Chondrocyte (in vitro differentiated cells): ENCODE measurements at places on chromosomes 16 and 17. TPM values are rescaled to one million over a fixed set of nuclear protein-coding genes. Genes with fewer than 3 reads are reported as not detected.

DNA sequence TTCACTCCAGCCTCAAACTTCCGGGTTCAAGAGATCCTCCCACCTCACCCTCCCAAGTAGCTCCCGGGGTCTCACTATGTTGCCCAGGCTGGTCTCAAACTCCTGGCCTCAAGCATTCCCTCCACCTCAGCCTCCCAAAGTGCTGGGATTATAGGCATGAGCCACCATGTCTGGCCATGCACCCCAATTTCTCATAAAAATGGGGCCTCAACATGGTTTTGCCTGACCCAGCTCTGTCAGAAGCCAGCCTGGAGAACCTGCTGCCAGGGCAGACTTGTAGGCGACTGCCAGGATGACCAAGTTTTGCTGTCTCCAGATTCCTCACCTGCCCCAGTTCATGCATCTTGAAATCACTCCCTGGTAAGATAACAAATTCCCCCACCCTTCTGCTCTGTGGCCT lies 82.9 kb downstream of the AIPL1 start:
- peaks cover 25% of the 10 kb centered on the region for H3K27me3 ChIP-seq
- no peak overlapping the region for H3K27ac ChIP-seq
- no peaks in the 10 kb centered on the region for H3K36me3 ChIP-seq
- H3K4me1 ChIP-seq, result no peaks in the 10 kb centered on the region

Gene TBC1D26
- total RNA-seq, result 0.28 to 1.1 TPM in 2 of 3 replicates, not detected in the other

- no peak overlapping the region for H3K27ac ChIP-seq
- peaks cover 3% of the 10 kb centered on the region for H3K27me3 ChIP-seq
- peaks cover 19% of the 10 kb centered on the region for H3K4me1 ChIP-seq
- DNase-seq, result no peak
Measured at GRCh38 chr17:9931144-9931741, 26.2 kb upstream of the RCVRN start.

Gene CENPT
- total RNA-seq, result 50.5 to 58.3 TPM (median 52.8 TPM) in 3 replicates

Gene TPSAB1
- total RNA-seq, result not detected in 3 replicates

GRCh38 chr16:52529226-52529625 lies 17.7 kb downstream of the TOX3 start:
- H3K27ac ChIP-seq, result no peak overlapping the region
- DNase-seq, result no peak
- no peaks in the 10 kb centered on the region for H3K36me3 ChIP-seq
- no peaks in the 10 kb centered on the region for H3K4me1 ChIP-seq

DNA sequence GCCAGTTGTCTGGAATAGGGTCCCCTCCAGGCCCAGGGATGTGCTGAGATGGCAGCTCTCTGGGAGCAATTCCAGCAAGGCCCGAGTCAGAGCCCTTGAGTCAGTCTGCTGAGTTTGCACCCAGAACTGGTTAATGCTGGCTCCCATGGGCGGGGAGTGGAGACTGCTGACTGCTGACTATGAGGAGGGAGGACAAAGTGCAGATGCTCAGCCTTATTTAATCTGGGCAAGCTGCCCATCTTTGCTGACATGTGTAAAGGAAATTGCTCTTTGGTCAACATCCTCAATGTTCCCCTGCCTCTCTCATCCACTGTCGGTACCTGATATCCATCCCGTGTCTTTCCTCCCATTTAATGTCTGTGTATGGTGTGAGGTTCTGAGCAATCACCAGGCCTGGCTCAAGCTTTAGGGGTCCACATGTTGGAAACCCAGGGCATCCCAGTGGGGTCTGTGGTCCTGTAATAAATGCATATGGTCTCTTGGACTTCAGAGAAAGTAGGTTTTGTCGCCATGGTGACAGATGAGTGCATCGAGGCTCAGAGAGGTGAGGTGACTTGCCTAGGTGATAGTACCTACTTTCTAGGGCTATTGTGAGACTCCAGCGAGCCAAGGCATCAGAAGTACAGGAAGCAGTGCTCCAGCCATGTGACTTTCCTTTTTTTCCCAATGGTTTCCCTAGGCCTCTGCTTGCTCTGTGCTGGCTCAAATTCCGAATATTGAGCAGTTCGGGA lies 20.0 kb upstream of the RNF135 start:
- H3K4me3 ChIP-seq, result no peak overlapping the region
- no peak overlapping the region for H3K27ac ChIP-seq
- no peaks in the 10 kb centered on the region for H3K36me3 ChIP-seq
- H3K4me1 ChIP-seq, result peaks cover 6% of the 10 kb centered on the region

DNA sequence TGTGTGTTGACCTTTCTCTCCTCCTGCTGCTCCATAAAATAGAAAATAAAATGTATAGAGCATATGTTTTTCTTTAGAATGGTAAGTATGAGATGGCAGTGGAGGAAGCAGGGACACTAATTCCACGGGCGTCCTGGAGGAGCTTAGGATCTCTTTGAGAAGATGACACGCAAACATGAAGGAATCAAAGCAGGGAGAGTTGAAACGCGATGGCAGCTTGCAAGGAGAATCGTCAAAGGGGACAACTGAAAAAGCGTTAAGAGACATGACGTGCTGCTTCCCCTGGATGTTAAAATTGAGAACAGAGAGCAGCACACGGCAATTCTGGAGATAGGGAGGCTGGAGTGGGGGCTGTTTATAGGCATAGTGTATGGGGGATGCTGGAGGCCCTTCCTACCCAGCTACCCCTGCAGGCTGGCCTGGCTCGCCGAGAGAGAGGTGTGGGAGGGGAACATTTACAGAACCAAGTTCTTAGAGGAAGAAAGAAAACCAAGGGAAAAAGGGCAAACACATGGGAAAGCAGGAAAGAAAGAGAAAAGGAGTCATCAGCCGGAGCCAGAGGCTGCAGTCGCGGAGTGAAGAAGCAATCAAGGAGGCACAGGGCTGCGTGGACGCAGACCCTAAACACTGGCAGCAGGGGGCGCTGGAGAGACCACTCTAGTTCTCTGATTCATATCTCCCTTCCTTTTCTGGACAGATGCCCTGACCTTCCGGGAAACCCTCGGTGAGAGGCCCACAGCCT lies 55.8 kb downstream of the MYH13 start:
- H3K36me3 ChIP-seq, result no peaks in the 10 kb centered on the region
- DNase-seq, result no peak
- no peak overlapping the region for H3K27ac ChIP-seq
- H3K4me3 ChIP-seq, result no peak overlapping the region

GRCh38 chr17:55903028-55903690 lies 152.3 kb downstream of the PCTP start:
- no peak overlapping the region for H3K4me3 ChIP-seq
- H3K36me3 ChIP-seq, result no peaks in the 10 kb centered on the region
- H3K4me1 ChIP-seq, result no peaks in the 10 kb centered on the region
- H3K27ac ChIP-seq, result no peak overlapping the region

DNA sequence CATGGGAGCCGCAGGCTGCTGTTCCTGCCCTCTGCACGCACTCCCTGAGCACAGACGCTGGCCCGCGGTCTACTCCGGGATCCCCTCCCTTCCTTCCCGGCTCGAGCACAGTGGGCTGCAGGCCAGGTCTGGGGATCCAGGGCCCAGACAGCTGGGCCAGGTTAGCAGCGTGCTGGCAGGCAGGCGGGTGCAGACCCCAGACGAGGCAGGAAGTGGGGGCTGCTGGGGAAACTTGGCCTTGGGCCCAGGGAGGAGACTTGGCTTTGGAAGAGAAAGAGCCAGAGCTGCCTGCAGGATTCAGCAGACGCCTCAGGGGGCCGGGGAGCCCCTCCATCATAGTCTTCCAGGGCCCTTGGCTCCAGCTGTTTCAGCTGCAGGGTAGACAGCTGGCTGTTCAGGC lies 30.2 kb upstream of the ABCC3 start:
- DNase-seq, result no peak
- no peaks in the 10 kb centered on the region for H3K36me3 ChIP-seq
- peaks cover 19% of the 10 kb centered on the region for H3K4me1 ChIP-seq
- H3K27me3 ChIP-seq, result peaks cover 5% of the 10 kb centered on the region

Gene FAM222B
- 18.5 to 22.7 TPM (median 21.0 TPM) in 3 replicates for total RNA-seq

Gene CDRT15
- total RNA-seq, result not detected in 3 replicates

- H3K4me3 ChIP-seq, result peak overlapping the region; percentile 74
- peaks cover 4% of the 10 kb centered on the region for H3K36me3 ChIP-seq
- no peaks in the 10 kb centered on the region for H3K27me3 ChIP-seq
- peaks cover 35% of the 10 kb centered on the region for H3K4me1 ChIP-seq
- DNase-seq, result no peak
Measured at GRCh38 chr17:75516619-75517296, 430 bp downstream of the TSEN54 start.

DNA sequence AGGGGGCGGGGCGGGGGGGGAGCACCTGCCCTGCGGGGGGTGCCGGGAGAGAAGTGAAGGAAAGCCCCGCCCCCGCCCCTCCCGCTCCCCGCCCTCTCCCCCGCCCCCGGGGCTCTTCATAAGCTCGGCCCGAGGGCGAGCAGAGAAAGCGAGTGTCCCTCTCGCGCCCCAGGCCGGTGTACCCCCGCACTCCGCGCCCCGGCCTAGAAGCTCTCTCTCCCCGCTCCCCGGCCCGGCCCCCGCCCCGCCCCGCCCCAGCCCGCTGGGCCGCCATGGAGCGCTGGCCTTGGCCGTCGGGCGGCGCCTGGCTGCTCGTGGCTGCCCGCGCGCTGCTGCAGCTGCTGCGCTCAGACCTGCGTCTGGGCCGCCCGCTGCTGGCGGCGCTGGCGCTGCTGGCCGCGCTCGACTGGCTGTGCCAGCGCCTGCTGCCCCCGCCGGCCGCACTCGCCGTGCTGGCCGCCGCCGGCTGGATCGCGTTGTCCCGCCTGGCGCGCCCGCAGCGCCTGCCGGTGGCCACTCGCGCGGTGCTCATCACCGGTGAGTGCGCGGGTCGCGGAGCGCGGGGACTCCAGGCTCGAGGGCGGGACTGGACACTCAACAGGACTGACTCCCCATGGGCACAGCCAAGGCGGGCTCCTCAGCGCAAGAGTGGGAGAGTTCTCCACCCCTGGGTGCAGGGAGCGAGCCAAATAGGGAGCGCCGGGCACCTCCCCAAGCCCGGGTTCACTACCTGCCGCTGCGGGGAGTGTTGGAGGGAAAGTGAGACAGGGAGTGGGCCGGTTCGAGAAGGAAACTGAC lies at the start of gene HSD11B2:
Gene HSD11B2, plus strand, starts transcription at position 145 of the 798 bp plus-strand sequence. Its CDS starts 128 bp downstream, at position 273.
- H3K27me3 ChIP-seq, result peaks cover 11% of the 10 kb centered on the region
- H3K4me3 ChIP-seq, result peak within 1 kb of the TSS; percentile 65
- H3K36me3 ChIP-seq, result no peaks in the 10 kb centered on the region
- H3K4me1 ChIP-seq, result peaks cover 11% of the 10 kb centered on the region

GRCh38 chr16:35182943-35183550 lies 1723.6 kb downstream of the TP53TG3F start:
- no peaks in the 10 kb centered on the region for H3K4me1 ChIP-seq
- DNase-seq, result peak; percentile 77
- H3K27me3 ChIP-seq, result no peaks in the 10 kb centered on the region
- no peak overlapping the region for H3K27ac ChIP-seq

- no peaks in the 10 kb centered on the region for H3K27me3 ChIP-seq
- peaks cover 23% of the 10 kb centered on the region for H3K4me1 ChIP-seq
- no peak overlapping the region for H3K27ac ChIP-seq
- H3K4me3 ChIP-seq, result no peak overlapping the region
- peaks cover 2% of the 10 kb centered on the region for H3K36me3 ChIP-seq
Measured at GRCh38 chr17:63173903-63174302, 207.9 kb downstream of the TANC2 start.

Gene HCFC1R1
- total RNA-seq, result 74.0 to 101 TPM (median 79.3 TPM) in 3 replicates

DNA sequence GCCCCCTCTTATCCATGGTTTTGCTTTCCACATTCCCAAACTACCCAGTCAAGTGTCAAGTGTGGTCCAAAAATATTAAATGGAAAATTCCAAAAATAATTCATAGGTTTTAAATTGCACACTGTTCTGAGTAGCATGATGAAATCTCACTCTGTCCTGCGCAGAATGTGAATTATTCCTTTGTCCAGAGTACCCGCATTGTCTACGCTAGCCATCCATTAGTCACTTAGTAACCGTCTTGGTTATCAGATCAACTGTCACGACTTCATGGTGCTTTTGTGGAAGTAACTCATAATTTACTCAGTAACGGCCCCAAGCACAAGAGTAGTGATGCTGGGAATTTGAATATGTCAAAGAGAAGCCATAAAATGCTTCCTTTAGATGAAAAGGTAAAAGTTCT lies 94.9 kb downstream of the SLC39A11 start:
- no peaks in the 10 kb centered on the region for H3K27me3 ChIP-seq
- DNase-seq, result no peak
- peaks cover 9% of the 10 kb centered on the region for H3K4me1 ChIP-seq
- H3K36me3 ChIP-seq, result no peaks in the 10 kb centered on the region
- no peak overlapping the region for H3K27ac ChIP-seq
- no peak overlapping the region for H3K4me3 ChIP-seq

GRCh38 chr16:2003231-2003826 lies 6.3 kb downstream of the ZNF598 start:
- H3K4me1 ChIP-seq, result peaks cover 35% of the 10 kb centered on the region
- H3K36me3 ChIP-seq, result peaks cover 7% of the 10 kb centered on the region
- H3K4me3 ChIP-seq, result no peak overlapping the region
- H3K27ac ChIP-seq, result no peak overlapping the region

DNA sequence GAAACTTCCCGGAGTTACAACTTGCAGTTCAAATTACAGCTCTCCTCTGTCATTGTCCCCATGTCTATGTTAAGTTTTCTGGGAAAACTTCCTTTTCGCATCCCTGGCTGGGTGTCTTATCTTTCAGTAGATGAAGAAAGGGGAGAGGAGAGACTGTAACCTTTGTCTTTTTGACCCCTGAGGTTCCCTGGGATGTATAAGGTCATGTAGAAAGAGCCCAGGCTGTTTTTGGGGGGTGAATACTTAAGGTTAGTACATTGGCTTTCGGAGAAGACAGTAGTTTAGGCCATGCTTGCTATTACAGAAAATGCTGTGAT lies 31.1 kb downstream of the HS3ST3B1 start:
- no peak for DNase-seq
- no peak overlapping the region for H3K4me3 ChIP-seq
- peaks cover 46% of the 10 kb centered on the region for H3K4me1 ChIP-seq
- H3K36me3 ChIP-seq, result no peaks in the 10 kb centered on the region
- H3K27ac ChIP-seq, result no peak overlapping the region

DNA sequence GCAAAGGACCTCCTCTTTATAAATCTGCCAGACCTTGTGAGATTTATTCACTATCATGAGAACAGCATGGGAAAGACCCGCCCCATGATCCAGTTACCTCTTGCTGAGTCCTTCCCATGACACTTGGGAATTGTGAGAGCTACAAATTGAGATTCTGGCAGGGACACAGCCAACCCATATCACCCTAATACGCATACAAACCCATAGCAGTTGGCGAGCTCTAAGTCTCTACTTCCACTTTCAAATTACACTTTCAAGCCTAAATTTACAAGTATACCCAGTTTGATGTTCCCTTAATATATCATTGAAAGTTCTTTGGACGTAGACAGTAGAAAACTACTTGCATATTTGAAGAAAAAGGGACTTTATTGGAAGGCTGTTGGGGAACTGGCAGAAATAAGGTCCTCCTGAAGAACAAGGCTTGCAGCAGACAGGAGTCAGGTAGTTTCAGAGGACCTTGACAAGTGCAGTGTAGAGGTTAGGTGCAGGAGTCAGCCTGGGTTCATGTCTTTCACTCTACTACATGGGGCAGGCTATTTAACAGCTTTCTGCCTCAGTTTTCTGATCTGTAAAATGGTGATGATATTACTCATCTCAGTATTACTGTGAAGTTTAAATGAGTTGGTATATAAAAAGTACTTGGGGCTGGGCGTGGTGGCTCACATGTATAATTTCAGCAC lies 107.9 kb upstream of the EEF2KMT start:
- no peak overlapping the region for H3K27ac ChIP-seq
- no peaks in the 10 kb centered on the region for H3K36me3 ChIP-seq
- no peak for DNase-seq
- H3K4me1 ChIP-seq, result no peaks in the 10 kb centered on the region
- H3K4me3 ChIP-seq, result no peak overlapping the region

- H3K36me3 ChIP-seq, result peaks cover 5% of the 10 kb centered on the region
- no peaks in the 10 kb centered on the region for H3K27me3 ChIP-seq
- H3K27ac ChIP-seq, result no peak overlapping the region
- no peak for DNase-seq
Measured at GRCh38 chr17:81291662-81292061, 3.4 kb downstream of the SLC38A10 start.
